Activated naive CD8-positive, alpha-beta T cell treated with anti-CD3 and anti-CD28 coated beads, Interleukin-2, amount 50 U/mL, for 24 hours (primary cell): ENCODE measurements at places on chromosomes 5 and 9.
A peak's percentile ranks its signal among the peaks of the same experiment; 100 is the strongest.

DNA sequence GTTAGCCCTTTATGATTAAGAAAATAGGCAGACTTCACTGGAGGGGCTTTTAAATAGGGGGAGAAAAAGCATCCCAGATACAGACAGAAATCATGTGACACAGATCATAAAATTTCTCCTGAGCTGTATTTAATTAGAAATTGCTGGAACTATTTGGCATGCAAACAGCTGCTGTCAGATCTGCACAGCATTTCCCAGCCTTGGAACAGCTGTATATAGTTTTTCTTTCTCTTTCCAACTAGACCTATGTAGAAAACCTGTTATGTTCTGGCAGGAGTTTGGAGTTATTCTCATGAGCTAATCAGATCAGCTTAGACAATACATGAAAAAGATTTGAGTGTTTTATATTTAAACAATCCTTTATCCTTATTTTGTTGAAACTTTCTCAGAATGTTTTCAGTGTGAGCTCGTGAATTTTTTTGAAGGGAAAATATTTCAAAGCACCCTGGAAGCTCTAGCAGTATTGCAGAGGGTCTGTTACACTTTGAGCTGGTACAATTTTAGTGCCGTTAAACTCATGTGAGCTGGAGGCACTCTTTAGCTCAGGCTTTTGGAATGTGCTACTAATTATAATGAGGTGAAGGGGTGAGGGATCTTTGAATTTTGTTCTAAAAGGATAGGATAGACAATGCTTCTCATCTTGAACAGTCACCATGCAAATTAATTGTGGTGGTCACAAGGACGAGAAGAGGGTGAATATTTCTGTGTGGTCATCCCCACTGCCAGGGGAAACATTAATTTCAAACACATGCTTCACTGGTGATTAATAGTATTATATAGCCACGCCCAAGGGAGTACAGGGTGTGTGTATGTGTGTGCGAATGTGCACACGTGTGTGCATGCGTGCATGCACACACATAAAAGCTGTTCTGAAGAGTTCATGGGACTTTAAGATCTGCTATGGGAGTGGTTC lies 239.4 kb upstream of the FBXL7 start:
- DNase-seq = no peak

DNA sequence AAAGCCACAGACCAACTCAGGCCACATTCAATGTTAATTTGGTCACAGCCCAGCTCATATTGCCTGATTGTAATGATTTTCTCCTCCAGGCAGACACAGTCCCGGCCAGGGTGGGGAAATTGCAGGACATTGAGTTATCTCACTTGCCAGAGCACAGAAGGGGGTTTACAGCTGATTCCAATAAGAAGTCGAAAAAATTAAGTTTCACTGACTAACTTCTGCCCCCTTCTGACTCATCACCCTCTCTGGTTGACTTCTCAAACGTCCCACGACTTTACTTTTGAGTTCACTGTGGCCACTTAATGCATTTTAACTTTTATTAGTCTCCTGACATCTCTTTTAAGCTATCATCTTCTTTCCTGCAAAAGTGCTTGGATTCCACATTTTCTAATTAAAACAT lies 321.4 kb upstream of the WWC1 start:
- no peak for DNase-seq

DNA sequence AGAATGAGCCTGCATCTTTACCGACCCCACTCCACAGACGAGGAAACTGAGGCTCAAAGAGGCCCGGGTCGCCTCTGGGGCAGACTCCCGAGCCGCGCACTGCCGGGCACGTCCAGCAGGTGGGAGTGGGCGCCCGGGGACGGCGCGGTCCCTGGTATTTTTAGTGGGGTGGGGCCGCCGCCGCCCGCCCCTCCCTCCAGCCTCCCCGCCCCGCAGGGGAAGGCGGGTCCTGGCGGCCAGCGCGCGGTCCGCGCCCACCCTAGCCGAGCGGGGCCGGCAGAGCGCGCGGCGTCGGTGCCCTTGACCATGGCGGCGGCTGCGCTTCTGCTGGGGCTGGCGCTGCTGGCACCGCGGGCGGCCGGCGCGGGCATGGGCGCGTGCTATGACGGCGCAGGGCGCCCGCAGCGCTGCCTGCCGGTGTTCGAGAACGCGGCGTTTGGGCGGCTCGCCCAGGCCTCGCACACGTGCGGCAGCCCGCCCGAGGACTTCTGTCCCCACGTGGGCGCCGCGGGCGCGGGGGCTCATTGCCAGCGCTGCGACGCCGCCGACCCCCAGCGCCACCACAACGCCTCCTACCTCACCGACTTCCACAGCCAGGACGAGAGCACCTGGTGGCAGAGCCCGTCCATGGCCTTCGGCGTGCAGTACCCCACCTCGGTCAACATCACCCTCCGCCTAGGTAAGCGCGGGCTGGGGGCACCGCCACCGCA lies at the start of gene LAMC3:
Gene LAMC3, plus strand, starts transcription at position 266 of the 710 bp plus-strand sequence. Its CDS starts 41 bp downstream, at position 307.
- DNase-seq = no peak

DNA sequence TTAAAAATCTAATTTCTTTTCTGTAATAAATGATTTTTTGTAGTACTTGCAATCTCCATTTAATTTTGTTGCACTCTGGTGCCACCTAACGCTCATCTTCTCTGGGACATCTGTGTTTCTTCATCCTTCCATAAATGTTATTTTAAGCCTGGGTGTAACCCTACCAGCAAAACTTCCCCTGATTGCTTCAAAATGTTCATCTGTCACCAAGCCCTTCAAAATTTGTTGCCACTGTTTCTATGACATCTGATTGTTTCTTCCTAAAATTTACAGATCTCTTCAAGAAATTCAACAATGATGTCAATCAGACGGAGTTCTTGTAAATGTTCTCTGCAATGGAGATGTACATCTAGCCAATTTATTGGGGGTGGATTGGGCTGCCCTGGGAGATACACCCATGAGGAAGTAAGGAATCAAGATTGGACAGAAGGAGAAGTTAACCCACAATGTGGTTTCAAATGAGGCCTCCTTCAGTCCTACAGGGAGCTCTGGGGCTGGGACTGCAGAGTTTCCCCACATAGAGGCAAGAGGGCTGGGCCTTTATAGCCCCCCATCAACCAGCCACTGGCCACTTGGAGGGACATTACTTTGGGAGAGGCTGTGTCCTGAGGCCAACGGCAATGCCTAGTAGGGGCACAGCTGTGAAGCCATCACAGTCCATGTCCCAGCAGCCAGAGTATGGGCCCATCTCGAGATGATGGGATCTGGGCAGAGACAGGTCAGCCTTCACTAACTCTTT lies 23.3 kb downstream of the MCTP1 start:
- no peak for DNase-seq

DNA sequence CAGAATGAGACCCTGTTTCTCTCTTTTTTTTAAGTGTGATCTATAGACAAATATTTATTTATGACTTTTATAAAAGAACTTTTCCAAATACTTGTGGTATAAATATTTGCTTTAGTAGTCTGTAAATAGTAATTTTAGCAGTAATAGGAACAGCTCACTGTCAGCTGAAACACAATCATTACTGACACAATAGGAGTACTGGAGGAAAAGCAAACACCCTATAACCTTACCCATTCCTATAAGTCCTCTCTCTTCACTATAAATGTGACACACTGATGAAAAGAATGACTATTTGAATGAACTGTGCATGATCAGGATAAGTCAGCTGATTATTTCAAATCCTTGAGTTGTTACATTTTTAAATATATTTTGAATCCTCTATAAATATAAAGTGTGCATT lies 72.4 kb downstream of the CDH12 start:
- no peak for DNase-seq

- no peak for DNase-seq
These were observed 43.9 kb downstream of the MCCC2 start for GRCh38 chr5:71631070-71631469.

- DNase-seq = no peak
These were observed 17.1 kb downstream of the TRMO start for GRCh38 chr9:97905228-97905627.

- no peak for DNase-seq
These were observed 821.6 kb downstream of the TLE1 start for GRCh38 chr9:80867731-80868130.

DNA sequence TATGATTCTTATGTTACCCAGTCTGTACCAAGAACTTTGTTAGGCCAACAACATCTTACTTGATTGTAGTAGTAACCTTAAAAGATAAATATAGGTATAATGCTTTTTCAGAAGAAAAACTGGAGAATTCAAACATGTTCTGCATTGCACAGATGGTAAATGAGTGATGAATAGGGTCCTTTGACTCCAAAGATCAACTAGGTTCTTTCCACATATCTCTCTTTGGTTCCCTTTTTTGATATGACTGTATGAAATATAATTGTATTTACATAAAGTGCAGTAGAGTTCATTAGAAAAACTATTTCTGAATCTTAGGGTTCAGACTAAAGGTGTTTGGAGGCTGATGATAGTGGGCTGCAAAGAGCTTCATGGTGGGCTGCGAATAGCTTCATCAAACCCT lies 150.5 kb upstream of the CDKN2B start:
- no peak for DNase-seq

- DNase-seq = no peak
These were observed 158.1 kb downstream of the LPAR1 start for GRCh38 chr9:110880189-110880588.

- no peak for DNase-seq
These were observed 63.4 kb upstream of the WWC1 start for GRCh38 chr5:168227973-168228615.

- DNase-seq = no peak
These were observed 68.7 kb downstream of the INSYN2B start for GRCh38 chr5:169911448-169912212.

GRCh38 chr5:73531356-73531755 lies 33.1 kb downstream of the BTF3 start:
- DNase-seq = no peak

- DNase-seq = no peak
These were observed 10.4 kb downstream of the TGFBI start for GRCh38 chr5:136039202-136039601.

- peak; percentile 77 for DNase-seq
These were observed 50.1 kb upstream of the SMAD5 start for GRCh38 chr5:136082390-136083193.

- peak; percentile 15 for DNase-seq
These were observed 22.6 kb downstream of the DBH start for GRCh38 chr9:133658442-133659431.

GRCh38 chr9:136544548-136544963 lies 1.3 kb downstream of the NOTCH1 start:
- peak; percentile 75 for DNase-seq

DNA sequence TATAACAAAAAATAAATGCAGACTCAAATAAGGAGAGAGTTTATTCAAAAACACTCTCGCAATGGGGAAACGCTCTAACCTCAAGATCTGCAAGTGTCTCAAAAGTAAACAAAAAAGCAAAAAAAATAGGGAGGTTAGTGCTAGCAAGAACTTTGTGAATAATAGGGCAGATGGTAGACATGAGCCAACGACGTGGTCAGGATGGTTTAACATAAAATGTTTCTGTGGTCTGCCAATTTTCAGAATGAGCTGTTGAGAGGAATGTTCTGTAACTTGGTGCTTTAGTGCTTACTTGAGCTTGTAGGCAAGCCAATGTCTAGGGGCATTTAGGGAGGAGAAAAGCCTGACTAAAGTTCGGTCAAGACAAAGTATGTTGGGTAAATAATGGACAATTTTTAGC lies 1813.9 kb upstream of the CDH6 start:
- no peak for DNase-seq

GRCh38 chr5:14829396-14829795 lies 42.2 kb downstream of the ANKH start:
- no peak for DNase-seq

DNA sequence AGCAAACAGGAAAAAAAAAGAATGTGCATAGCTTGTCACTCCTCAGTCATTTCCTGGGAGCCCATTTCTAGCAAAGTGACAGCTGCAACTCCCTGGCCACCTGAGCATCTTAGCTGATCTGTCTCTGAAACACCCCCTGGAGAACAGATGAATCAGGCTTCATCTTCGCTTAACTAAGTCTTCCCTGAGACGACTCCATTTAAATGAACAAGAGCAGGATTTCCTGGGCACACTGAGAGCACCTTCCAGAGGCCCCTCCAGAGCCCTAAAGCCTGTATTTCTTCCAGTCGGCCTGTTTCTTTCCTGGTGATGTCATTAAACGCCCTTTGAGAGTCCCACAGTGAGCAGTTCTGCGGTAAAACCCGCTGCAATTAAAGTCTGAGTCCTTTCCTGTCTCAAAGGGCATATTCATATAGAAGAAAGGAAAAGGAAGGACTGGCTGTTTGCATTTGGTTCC lies 13.9 kb downstream of the TGFBI start:
- no peak for DNase-seq

- DNase-seq = no peak
These were observed 6.6 kb upstream of the ENC1 start for GRCh38 chr5:74647096-74647495.

DNA sequence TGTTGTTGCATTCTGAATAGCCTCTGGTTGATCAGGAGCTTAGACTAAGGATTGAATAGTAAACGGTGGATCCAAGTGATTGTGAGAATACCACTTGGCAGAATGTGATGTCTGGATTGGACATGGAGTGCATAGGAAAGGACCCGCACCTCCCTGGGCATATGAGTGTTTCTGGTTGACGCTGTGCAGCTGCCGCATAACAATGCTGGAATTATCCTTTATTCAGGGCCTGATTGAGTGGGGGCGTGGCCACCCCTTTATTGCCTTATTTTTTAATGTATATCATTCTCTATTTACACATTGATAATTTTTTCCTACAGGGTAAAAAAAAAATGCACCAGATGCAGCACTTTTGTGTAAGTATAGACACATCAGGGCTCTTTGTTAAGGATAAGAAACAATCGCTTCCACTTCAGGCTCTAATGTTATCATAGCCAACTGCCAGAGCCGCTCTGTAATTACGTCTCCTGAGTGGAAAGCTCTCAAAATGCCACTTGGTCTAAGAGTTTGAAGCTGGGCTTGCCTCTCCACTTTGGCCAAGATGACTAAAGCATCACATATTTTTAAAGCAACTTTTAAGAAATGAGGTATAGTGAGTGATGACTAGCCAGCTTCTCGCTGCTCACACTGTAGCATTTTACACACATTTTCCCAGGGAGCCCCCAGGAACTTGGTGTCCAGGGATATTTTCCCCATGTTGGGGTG lies 5.7 kb downstream of the FGD3 start:
- DNase-seq = no peak

GRCh38 chr5:851553-851952 lies 767 bp upstream of the ZDHHC11 start:
- no peak for DNase-seq

DNA sequence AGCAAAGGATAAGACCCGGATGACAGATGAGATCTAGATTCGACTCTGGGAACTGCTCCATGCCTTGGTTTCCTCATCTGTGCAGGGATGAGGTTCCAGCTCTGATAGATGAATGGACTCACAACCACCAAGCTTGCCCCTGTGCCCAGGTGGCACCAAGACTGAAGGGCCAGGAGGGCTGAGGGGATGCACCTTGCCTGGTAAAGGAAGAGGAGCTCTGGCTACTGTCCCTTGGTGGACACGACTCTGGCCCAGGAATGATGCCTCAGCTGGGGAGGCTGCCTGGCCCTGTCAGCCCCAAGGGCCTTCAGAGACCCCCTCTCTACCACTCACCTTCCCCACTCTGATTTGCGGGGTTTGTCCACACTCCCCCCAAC lies 24.9 kb upstream of the ANXA6 start:
- no peak for DNase-seq

DNA sequence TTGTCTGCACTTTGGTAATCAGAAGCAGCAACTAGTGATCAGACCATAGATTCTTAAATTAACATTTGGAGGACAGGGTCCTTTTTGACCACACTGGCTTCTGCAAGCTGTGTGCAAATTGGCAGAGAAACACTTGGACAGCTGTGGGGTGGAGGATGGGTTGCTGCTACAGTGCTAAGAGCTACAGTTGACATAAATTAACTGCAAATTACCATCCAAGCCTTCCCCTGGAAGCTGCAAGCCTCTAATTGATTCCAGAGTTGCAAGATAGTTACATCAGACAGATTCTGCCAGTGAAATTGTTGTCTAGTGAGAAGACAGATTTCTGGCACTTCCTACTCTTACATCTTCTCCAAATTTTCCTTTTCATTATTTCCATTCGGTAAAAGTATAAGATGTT lies 517.7 kb downstream of the DIRAS2 start:
- DNase-seq = no peak
